B cell (primary cell): ENCODE measurements at places on chromosomes 3 and 15.

GRCh38 chr3:149426325-149426724 is 48.2 kb upstream of the TM4SF4 start:
- no peak overlapping the region for H3K27ac ChIP-seq
- DNase-seq: no peak
- H3K4me3 ChIP-seq: no peak overlapping the region

GRCh38 chr3:153970047-153970446 is 151.1 kb upstream of the ARHGEF26 start:
- DNase-seq: no peak
- no peaks in the 10 kb centered on the region for H3K27me3 ChIP-seq
- no peak overlapping the region for H3K27ac ChIP-seq
- no peaks in the 10 kb centered on the region for H3K36me3 ChIP-seq
- no peaks in the 10 kb centered on the region for H3K4me1 ChIP-seq

GRCh38 chr3:28207000-28207733 is 34.3 kb upstream of the CMC1 start:
- no peak overlapping the region for H3K4me3 ChIP-seq
- no peak for DNase-seq
- no peaks in the 10 kb centered on the region for H3K27me3 ChIP-seq
- H3K36me3 ChIP-seq: no peaks in the 10 kb centered on the region

- H3K4me3 ChIP-seq: no peak overlapping the region
- no peaks in the 10 kb centered on the region for H3K36me3 ChIP-seq
- H3K4me1 ChIP-seq: no peaks in the 10 kb centered on the region
- DNase-seq: no peak
- H3K27me3 ChIP-seq: peaks cover 3% of the 10 kb centered on the region
These were observed 17.7 kb upstream of the MOBP start for GRCh38 chr3:39449796-39450195.

DNA sequence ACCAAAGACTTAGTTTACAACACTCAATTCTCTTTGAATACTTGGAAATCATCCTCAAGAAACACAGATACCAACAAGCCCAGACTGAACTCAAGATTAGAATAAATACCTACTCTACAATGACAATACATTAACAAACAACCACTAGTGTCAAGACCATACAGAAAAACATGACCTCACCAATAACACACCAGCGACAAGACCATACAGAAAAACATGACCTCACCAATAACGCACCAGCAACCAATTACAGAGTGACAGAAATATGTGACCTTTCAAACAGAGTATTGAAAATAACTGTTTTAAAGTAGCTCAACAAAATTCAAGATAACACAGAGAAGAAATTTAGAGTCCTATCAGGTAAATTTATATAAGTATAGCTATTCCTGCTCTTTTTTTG is 876.0 kb downstream of the EPHA3 start:
- H3K36me3 ChIP-seq: no peaks in the 10 kb centered on the region
- H3K27ac ChIP-seq: no peak overlapping the region
- H3K4me1 ChIP-seq: no peaks in the 10 kb centered on the region
- no peaks in the 10 kb centered on the region for H3K27me3 ChIP-seq
- DNase-seq: no peak
- no peak overlapping the region for H3K4me3 ChIP-seq

GRCh38 chr15:100890051-100890720 is 10.6 kb downstream of the ALDH1A3 start:
- H3K27me3 ChIP-seq: peaks cover 54% of the 10 kb centered on the region
- no peaks in the 10 kb centered on the region for H3K36me3 ChIP-seq
- H3K4me1 ChIP-seq: no peaks in the 10 kb centered on the region
- H3K4me3 ChIP-seq: no peak overlapping the region
- no peak for DNase-seq

- H3K27ac ChIP-seq: no peak overlapping the region
- H3K4me1 ChIP-seq: no peaks in the 10 kb centered on the region
- DNase-seq: no peak
- peaks cover 3% of the 10 kb centered on the region for H3K27me3 ChIP-seq
These were observed 29.7 kb upstream of the MDFIC2 start for GRCh38 chr3:70342149-70342548.

DNA sequence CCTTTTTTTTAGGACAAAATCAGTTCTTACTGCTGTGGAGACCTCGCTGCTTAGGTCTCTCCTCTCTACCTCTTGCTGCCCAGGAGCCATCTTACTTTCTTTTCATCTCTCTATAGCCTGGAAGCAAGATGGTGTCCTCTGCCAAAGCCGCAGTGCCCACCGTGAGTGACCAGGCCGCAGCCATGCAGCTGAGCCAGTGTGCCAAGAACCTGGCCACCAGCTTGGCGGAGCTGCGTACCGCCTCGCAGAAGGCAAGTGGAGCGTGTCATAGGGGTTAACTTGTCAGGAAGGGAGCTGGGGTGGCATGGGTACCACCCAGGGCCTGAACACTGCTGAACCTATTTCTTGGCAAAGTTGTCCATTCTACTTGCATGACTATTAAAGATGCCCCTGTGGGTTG is 320.3 kb upstream of the TPM1 start:
- no peaks in the 10 kb centered on the region for H3K27me3 ChIP-seq
- H3K4me3 ChIP-seq: no peak overlapping the region
- no peak overlapping the region for H3K27ac ChIP-seq
- H3K4me1 ChIP-seq: no peaks in the 10 kb centered on the region

GRCh38 chr3:120284747-120285507 is at the start of gene GPR156:
Gene GPR156, minus strand, starts transcription at chr3:120285222. Its CDS starts 41,124 bp downstream, at chr3:120244098.
- H3K36me3 ChIP-seq: no peaks in the 10 kb centered on the region
- H3K27me3 ChIP-seq: peaks cover 46% of the 10 kb centered on the region
- no peaks in the 10 kb centered on the region for H3K4me1 ChIP-seq
- no peak for DNase-seq
- H3K27ac ChIP-seq: no peak within 1 kb of the TSS
- H3K4me3 ChIP-seq: no peak within 1 kb of the TSS

DNA sequence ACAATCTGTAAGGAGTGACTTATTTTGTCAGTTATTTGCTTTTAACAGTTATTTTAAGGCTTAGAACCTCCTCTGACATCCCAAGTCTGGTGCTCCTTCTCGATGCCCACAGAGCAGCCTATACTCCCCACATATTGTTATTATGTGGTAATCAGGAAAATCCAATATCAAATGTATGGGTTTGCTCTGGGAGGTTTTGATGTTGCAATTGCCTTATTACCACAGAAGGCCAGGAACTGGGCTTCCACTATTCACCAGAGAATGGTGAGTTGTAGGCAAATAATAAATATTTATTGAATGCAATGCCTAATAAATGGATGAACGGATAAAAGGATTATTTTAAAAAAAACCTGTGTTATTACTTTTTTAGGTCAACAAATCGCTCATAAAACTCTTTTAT is 12.2 kb downstream of the NEK10 start:
- H3K27ac ChIP-seq: no peak overlapping the region
- no peak for DNase-seq
- no peaks in the 10 kb centered on the region for H3K36me3 ChIP-seq
- no peaks in the 10 kb centered on the region for H3K27me3 ChIP-seq

GRCh38 chr3:157330206-157330605 is 106.4 kb upstream of the PTX3 start:
- DNase-seq: no peak
- H3K36me3 ChIP-seq: no peaks in the 10 kb centered on the region
- no peaks in the 10 kb centered on the region for H3K27me3 ChIP-seq
- H3K4me1 ChIP-seq: no peaks in the 10 kb centered on the region

DNA sequence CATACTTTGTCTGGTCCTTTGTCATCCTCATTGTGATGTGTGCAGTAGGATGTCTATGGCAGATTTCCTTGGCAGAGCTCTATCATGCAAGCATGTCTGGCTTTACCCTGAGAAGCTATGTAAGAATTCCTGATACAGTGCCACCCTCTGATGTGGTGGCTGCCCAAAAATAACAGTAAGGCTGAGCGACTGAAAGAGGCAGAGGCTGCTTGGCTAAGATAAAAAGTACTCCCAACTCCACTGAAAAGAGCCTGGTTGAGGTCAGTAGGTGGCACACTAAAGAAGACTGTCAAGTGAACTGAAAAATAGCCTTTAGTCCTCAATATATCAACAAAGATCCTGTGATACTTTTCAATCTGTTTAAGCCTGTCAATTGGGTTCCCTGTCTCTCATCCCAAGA is 31.7 kb downstream of the BTLA start:
- H3K36me3 ChIP-seq: peaks cover 87% of the 10 kb centered on the region
- H3K4me3 ChIP-seq: no peak overlapping the region
- peaks cover 82% of the 10 kb centered on the region for H3K4me1 ChIP-seq
- H3K27ac ChIP-seq: peak overlapping the region; percentile 47
- no peaks in the 10 kb centered on the region for H3K27me3 ChIP-seq

- DNase-seq: no peak
- H3K27me3 ChIP-seq: no peaks in the 10 kb centered on the region
- H3K36me3 ChIP-seq: no peaks in the 10 kb centered on the region
- H3K4me1 ChIP-seq: peaks cover 17% of the 10 kb centered on the region
These were observed 759.2 kb upstream of the CFAP20DC start for GRCh38 chr3:59809016-59809415.

- H3K27ac ChIP-seq: no peak overlapping the region
- DNase-seq: peak; percentile 52
- H3K4me3 ChIP-seq: peak overlapping the region; percentile 63
- no peaks in the 10 kb centered on the region for H3K36me3 ChIP-seq
These were observed 100.0 kb upstream of the IGF1R start for GRCh38 chr15:98548139-98548971.

GRCh38 chr3:48344867-48345507 is 11.5 kb upstream of the SPINK8 start:
- no peak overlapping the region for H3K4me3 ChIP-seq
- H3K27me3 ChIP-seq: no peaks in the 10 kb centered on the region
- H3K4me1 ChIP-seq: no peaks in the 10 kb centered on the region
- DNase-seq: no peak
- H3K27ac ChIP-seq: no peak overlapping the region
